Thymus (tissue), 14 donors: ENCODE measurements at places on chromosomes 2 and 18. TPM values are rescaled to one million over a fixed set of nuclear protein-coding genes. Genes with fewer than 3 reads are reported as not detected.

DNA sequence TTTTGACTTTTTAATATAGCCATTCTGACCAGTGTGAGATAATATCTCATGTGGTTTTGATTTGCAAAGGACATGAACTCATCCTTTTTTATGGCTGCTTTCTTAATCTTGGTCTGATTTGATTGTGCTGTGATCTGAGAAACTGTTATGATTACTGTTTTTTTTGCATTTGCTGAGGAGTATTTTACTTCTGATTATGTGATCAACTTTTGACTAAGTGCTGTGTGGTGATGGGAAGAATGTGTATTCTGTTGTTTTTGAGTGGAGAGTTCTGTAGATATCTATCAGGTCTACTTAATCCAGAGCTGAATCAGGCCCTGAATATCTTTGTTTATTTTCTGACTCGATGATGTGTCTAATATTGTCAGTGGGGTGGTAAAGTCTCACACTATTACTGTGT lies 16.8 kb downstream of the SP140L start:
- no peak overlapping the region for H3K27ac ChIP-seq
- no peak for DNase-seq
- no peaks in the 10 kb centered on the region for H3K27me3 ChIP-seq
- H3K36me3 ChIP-seq, result peaks cover 2% of the 10 kb centered on the region

DNA sequence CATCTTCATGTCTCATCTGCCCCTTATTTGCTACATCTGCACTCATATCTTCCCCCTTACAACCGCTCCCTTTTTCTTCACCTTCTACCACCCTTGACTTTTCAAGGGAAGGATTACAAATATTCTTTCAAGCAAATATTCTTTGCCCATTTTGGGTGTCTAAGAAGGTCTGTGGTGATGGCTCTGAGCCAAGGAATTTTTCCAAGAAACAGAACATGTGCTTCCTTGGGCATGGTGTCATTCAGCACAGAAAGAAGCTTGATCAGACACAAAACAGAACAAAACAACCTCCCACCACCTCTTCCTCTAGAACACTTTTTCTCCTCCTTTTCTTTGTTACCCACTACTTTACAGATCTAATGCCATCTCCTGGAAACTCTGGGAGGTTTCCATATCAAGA lies 313.7 kb downstream of the SATB2 start:
- no peak for DNase-seq
- no peak overlapping the region for H3K27ac ChIP-seq

GRCh38 chr2:216447293-216447692 lies 35.0 kb downstream of the SMARCAL1 start:
- no peaks in the 10 kb centered on the region for H3K4me1 ChIP-seq
- no peak for DNase-seq
- peaks cover 62% of the 10 kb centered on the region for H3K36me3 ChIP-seq

Gene TMEM163
- total RNA-seq, result 5.0 TPM

Gene SLC40A1
- total RNA-seq, result 75.3 TPM

Gene CDH19
- 0.05 TPM for total RNA-seq
